ENCODE measurements at places on chromosomes 3 and 15. TPM values are rescaled to one million over a fixed set of nuclear protein-coding genes. Genes with fewer than 3 reads are reported as not detected.

- no peak for DNase-seq
These were observed 268.7 kb downstream of the TBC1D5 start for GRCh38 chr3:17473761-17474160.

GRCh38 chr3:138646008-138646407, 37.4 kb downstream of the FAIM start:
- DNase-seq, result no peak

DNA sequence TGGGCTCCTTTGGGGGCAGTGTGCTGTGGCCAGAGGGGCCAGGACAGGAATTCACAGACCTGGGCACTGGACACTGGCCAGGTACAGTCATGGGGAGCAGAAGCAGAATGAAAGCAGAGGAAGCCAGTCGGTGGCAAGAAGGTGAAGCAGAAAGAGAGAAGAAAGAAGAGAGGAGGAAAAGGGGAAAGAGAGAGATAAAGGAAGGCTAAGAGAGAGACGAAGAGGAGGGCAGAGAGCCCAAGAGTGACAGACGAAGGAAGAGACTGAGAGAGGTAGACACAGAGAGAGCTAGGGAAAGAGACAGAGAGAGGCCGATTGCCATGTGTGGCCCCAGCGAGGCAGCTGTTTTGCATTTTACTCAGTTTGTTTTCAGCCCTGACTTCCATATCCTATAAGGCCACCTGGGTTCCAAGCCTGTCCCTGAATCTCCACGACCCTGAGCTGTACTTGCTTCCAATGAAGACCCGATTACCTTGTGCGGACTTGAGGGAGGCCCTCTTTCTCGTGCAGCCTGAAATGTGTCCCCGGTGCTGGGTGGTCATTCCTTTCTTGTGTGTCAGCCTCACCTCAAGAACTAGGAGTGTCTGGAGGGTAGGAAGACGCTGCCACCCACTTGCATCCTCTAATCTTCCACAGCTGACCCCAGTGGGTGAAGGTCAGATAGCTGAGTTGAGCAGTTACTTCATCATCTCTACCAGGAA, 73.9 kb downstream of the LSM3 start:
- no peak for DNase-seq

- no peak for DNase-seq
These were observed 92.6 kb upstream of the MYRIP start for GRCh38 chr3:39716849-39717248.

DNA sequence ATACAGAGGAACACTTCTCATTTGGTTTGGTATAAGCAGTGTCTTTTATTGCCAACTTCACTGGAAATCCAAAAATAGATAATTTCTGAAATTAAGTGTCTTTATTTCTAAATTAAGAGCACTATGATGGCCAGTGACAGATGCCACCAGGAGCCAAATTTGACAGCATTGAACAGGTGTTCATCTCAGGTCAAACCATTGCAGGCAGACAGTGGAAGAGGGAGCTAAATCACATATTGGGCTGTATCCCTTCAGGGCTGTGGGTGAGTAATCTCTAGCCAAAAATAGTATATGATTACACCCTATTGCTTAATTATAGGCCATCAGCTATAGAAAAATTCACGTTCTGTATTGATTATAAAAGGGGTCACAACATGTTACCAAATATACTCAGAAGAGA, 457.7 kb downstream of the NAALADL2 start:
- no peak for DNase-seq

- DNase-seq, result no peak
These were observed 90.0 kb upstream of the RPL32 start for GRCh38 chr3:12931273-12931905.

- DNase-seq, result peak; percentile 85
These were observed 92.0 kb downstream of the PLXNA1 start for GRCh38 chr3:127074900-127075360.

DNA sequence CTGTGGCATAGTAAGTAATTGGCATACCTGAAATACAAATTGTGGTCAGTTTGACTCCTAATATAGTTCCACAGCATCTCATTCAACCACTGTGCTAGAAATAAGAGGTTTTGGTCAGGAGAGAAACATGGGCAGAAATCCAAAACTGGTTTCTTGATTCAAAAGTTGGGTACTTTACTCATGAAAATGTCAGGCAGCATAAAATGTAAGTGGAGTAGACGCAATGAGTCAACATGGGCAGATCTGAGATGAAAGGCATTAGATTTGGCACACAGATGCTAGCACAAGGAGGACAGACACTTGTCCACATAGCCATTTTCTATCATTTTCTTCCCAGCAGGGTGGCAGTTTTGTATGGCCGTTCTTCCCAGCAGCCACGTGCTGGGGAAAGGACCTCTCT, 255.8 kb upstream of the CDIN1 start:
- DNase-seq, result no peak

DNA sequence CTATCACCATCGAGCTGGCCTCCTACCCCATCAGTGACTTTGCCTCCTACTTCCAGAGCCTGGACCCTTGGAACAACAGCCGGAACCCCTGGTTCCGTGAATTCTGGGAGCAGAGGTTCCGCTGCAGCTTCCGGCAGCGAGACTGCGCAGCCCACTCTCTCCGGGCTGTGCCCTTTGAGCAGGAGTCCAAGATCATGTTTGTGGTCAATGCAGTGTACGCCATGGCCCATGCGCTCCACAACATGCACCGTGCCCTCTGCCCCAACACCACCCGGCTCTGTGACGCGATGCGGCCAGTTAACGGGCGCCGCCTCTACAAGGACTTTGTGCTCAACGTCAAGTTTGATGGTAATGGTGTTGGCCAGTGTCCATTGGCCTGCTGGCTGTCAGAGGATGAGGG, 6.1 kb downstream of the GRM2 start:
- no peak for DNase-seq

- peak; percentile 93 for DNase-seq
These were observed 19.2 kb downstream of the SNX33 start for GRCh38 chr15:75666823-75667501.

GRCh38 chr15:74545776-74546656, 5.0 kb downstream of the ARID3B start:
- DNase-seq, result peak; percentile 96

- DNase-seq, result no peak
These were observed 304.9 kb downstream of the FGF12 start for GRCh38 chr3:192422321-192422996.

GRCh38 chr15:67794832-67795574, 30.3 kb upstream of the SKOR1 start:
- no peak for DNase-seq

DNA sequence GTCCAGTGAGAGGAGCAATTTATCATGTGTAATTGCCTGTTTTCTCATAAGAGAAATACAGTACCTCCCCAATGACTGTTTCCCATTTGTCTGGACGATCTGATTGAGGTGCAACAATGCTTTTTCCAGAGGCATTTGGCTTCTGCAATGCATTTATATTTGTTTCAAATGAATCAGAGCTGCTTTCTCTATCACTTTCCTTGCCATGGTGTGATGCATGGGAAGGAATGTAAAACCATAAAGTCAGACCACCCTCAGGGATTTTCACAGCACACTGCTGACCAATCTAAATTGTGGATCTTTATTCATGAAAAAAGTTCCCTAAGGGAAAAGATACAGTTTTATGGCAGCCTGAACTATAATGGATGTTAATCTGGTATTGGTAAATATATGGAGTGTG, 333.0 kb downstream of the ZNF385D start:
- no peak for DNase-seq

DNA sequence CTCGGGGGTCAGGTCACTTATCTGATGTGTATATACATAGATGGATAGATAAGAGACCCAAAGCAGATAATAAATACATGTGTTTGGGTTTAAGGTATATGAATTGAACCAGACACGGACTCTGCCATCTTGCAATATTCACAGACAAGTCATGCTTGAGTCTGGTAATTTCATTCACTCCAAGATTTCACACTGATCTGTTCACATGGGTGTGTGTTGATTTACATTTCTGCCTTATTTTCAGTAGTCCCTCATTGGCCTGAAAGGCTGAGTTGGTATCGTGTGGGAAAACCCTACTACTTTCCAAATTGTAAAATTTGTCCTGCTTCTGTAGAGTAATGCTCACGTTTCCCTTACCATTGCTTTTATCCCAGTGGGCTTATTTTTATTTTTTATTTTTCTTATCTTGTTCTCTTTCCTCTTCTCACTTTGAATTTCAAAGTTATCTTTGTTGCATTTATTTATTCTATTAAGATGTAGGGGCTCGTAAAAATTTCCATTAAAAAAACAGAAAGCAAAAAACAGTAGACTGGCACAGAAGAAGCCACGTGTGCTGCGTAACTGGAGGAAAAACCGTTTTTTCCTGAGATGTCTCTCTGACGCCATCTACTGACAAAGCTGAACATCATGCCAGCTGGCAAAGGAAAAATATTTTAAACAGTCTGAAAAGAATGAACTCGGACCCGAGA, 10.8 kb upstream of the MFSD1 start:
- DNase-seq, result no peak

DNA sequence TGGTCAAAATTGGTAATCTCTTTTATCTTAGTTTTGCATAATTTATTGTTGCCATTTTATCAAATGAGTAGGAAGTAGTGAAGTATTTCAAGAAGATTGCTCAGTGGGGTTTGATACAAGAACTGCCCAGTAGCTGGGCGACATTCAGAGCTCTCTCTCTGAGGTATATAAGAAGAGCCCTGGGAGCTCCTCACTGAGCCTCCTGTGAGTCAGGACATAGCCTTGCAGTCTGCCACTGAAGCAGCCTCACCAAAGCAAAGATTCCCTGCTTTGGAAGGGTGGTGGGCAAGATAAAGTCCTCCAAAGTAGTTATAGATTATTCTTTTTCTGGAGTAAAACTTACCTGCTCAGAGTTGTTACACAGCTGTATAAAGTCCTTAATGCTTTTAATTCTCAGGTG, 26.1 kb downstream of the SKIL start:
- no peak for DNase-seq

DNA sequence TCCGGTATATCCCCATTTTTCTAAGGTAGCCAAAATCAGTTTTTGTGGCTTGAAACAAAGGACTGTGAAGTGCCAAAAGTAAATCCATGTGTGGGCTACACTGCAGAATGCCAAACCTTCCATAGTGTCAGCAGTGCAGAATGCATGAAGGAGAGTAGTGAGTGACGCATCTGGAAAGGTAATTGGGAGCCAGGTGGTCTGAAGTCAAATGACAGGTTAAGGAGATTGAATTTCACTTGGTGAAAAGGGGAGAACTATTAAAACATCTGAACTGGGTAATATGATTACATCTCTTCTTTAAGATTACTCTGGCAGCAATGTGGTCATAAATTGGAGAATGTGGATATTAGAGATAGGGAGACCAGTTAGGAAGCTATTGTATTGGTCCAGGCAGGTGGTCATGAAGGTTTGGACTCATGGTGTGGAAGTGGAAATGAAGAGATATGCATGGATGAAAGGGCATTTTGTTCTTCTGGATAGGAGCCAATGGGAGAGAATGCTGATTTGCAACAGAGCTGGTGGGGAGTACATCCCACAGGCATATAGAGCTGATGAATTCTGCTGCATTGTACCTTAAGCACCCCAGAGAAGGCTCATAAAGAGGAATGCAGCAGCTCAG, 118.2 kb downstream of the ECT2 start:
- no peak for DNase-seq

GRCh38 chr3:39810647-39811161, 1.3 kb downstream of the MYRIP start:
- no peak for DNase-seq

GRCh38 chr3:196868297-196868661, 559 bp downstream of the SENP5 start:
- DNase-seq, result no peak

DNA sequence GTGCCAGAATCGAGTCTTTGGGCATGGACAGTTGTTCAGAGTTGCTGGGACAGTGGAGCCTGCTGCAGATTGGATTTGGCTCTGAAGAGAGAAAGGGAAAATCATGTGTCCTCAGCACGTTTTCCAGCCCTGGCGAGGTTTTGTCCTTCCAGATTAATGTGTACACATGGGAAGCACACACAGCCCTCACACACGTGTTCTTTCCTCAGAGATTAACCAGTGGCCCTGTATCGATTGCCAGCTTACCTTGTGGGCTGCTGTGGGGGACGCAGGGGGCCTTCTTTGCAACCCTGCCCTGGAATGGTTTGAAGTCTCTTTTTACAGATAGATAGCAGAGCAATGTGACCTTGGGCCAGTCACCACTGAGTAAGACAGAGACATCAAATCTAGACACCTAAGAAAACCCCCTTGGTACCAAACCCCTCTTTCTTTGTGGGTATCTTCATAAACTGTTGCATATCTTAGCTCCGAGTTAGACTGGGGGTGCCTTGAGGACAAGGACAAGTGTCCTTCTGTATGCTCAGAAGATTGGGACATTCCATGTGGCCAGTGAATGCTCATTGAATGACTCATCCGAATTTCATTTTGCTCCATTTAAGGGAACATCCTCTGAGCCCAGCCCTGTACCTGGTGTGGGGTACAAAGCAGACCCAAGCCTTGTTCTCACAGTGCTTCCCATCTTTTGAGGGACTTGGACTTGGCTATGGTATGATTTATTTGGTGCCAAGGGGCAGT, 48.0 kb downstream of the SMAD6 start:
- no peak for DNase-seq

DNA sequence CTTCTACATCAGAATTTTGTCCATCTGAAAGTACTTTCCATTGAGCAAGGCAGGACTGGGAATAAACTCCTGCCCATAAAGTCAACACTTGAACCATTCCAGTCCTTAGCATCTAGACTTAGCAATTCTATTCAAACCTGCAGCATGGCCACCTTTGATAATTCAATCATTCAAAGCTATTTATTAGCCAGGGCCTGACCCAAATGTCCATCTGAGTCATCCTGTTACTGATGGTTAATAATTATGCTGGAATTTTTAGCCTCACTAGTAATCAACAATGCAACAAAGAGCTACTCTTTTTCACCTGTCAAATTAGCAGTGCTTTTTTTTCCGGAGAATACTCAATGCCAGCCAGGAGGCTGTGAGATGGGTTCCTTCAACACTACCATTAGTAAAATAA, 72.7 kb upstream of the SNRK start:
- DNase-seq, result no peak

DNA sequence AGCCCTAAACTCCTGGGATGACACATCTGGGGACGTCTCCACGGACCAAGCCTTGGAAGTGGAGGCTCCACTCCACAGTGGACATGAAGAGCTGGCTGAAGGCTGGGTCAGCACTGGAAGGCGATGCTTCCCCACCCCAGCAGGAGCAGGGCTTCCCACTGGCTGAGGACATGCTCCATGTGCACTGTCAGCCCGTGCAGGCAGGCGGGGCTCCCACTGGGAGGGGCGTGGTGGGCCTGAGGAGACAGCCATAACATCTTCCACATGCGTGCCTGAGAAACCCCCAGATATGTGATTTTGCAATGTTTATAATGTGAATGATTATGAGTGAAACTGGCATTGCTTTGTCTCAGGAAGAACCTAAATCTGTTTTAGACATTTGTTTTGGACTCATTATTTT, 231.3 kb downstream of the KLF13 start:
- no peak for DNase-seq

Gene FANCI
- total RNA-seq, result 9.0 TPM

Gene ROPN1B
- 10.3 TPM for total RNA-seq

Gene ALDH1A2
- total RNA-seq, result 0.62 TPM

Gene DOCK3
- total RNA-seq, result 8.6 TPM

Gene RBP2
- total RNA-seq, result not detected

Gene PRRT3
- 2.9 TPM for total RNA-seq

Gene SI
- total RNA-seq, result 0.24 TPM

Gene SRPRB
- total RNA-seq, result 22.1 TPM

Gene CHSY1
- 29.7 TPM for total RNA-seq

Gene TPRG1
- 30.9 TPM for total RNA-seq

Data from suprapubic skin (tissue), 4 donors.